Fibroblast of lung (primary cell): ENCODE measurements at places on chromosomes 6 and 20.

DNA sequence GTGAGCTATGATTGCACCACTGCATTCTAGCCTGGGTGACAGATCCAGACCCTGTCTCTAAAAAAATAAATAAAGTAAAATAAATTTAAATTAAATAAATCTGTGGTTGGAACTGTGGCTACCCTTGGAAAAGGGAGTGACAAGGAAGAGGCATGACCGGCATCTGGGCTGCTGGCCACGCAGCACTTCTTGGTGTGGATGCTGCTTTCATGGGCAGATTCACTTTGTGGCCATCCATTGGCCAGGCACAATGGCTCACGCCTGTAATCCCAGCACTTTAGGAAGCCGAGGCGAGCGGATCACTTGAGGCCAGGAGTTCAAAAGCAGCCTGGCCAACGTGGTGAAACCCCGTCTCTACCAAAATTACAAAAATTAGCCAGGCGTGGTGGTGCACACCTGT, 16.1 kb downstream of the EBF4 start:
- no peak for DNase-seq

GRCh38 chr6:163923658-163924411, 509.3 kb downstream of the QKI start:
- DNase-seq, result no peak

GRCh38 chr6:44000164-44000842, 126.9 kb downstream of the MRPL14 start:
- peak; percentile 51 for DNase-seq

GRCh38 chr20:2234598-2235191, 61.1 kb upstream of the TGM3 start:
- DNase-seq, result no peak

GRCh38 chr6:83464381-83465140, 33.7 kb upstream of the ME1 start:
- no peak for DNase-seq
